ENCODE measurements at places on chromosomes 1 and 21. TPM values are rescaled to one million over a fixed set of nuclear protein-coding genes. Genes with fewer than 3 reads are reported as not detected.

Gene DEPDC1
- not detected for polyA plus RNA-seq

Gene CHD5
- not detected for polyA plus RNA-seq

Gene KCNJ15
- polyA plus RNA-seq: not detected

Gene KLHDC9
- polyA plus RNA-seq: not detected

Gene C1QTNF12
- polyA plus RNA-seq: not detected

Gene MPL
- polyA plus RNA-seq: not detected

Gene SLC1A7
- polyA plus RNA-seq: not detected

Gene OLIG1
- polyA plus RNA-seq: not detected

Gene ADAM30
- not detected for polyA plus RNA-seq

All from CD4-positive, CD25-positive, alpha-beta regulatory T cell (primary cell).